ENCODE measurements at places on chromosomes 5 and 9.
A peak's percentile ranks its signal among the peaks of the same experiment; 100 is the strongest.

DNA sequence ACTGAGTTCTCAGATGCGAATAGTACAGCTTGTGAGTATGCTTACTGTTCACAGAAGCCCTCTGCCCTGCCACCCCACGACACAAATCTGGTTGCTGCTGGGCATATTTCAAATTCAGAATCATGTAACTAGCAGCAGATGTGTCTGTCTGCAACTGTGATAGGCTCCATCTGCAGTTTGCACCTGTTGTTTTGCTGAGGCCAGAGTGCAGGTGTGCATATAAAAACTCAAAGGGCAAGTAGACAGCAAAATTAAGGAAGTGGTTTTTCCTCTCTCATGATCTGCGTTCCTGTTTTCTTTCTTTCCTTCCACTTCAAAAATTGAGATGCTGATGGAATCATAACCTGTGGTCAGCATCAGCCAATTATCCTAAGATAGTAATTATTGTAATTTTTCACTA is 1000.5 kb downstream of the PTPRD start:
- DNase-seq = no peak

DNA sequence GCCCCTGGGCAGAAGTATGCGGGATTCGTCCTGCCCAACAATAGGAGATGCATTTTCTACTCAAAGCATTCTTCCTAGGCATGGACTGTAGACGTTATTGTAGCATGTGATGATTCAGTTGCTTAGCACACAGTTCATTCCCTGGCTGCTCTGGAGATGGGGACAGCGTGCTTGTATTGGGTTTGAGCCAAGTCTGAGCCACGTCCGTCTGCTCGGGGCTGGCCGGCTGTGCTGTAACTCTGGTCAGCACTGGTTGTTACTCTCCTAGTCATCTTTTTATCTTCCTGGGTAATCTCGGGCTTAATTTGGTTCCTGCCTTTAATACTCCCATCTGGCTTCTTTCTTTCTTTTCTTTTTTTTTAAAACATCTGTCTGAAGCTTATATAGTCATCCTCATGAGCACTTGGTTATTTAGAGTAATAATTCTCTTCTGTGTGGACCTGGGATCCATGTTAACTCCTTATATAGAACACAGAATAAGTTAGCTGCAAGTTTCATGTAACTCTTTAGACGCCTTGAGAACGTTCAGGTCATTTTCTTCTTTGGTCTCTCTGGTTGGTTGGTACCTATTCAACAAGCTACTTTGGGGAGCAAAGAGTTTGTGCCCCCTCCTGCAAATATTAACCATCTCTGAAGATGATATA is 118.8 kb upstream of the RPS23 start:
- DNase-seq = no peak

DNA sequence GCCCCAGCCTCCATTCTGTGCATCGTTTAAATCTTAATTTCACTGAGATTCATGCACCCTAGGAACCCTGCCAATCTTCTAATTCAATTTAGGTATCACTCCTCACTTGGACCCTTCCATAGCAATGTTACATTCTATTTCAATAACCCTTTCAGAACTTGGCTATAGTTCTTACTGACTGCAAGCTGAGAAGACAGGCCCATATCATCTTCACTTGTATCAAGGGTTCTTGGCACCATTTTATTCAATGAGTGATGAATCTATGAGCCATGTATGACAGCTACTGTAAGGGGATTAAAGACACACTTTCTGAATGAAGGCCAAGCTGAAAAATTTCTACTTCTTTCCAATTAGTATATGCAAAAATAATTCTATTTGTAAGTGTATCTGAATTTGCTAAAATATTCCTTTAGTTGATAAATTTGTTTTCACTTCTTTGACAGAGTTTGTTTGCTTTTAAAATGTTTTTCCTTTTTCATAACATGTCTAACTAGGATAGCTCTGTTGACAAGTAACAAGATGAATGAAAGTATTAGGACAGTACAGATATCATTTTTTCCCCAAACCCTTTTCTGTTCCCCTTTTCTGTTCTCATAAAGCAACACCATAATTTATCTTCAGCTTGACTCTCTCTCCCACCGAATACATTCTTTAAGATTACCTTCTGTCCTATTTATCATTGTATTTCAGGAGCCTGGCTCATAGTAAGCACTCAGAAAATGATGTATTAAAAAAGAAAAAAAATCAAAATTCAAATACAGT is 9.6 kb downstream of the ITGA2 start:
- DNase-seq = no peak

- DNase-seq = no peak
Observed at GRCh38 chr9:22079873-22080341, 70.8 kb upstream of the CDKN2B start.

DNA sequence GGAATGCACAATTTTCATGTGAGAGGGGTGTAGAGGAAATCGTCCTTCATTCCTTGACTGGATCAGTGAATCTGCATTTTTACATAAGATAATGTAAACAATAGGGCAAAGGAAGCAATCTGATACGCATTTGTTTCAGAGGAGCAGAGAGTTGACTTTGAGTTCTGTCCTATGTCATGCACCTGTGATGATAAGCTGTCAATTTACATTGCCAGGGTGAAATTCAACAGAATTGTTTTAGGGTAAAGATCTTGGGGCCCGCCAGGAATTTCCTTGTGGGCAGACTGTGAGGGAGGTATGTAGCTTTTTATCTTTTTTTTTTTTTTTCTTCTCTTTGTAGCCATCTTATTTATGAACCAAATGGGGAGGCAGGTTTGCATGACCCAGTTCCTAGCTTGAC is 58.3 kb upstream of the LARP1 start:
- no peak for DNase-seq

- DNase-seq = no peak
Observed at GRCh38 chr5:134647750-134648424, 698 bp upstream of the SEC24A start.

DNA sequence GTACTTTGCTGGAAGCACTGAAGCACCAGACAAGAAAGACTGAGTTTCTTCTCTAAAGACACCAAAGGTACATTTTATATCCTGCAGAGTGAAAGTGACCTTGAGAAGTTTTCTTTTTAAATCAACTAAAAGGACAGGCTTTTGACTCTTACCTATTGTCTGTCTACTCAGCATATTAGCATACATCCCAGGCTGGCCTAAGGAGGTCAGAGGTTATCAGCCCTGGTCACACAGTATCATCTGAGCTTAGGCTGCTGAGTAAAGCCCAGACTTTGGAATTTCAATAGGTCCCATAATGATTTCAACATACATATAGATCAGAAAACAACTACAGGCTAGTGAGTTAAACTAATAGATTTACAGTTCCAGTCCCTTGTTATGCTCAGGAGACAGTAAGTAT is 10.1 kb upstream of the CDH9 start:
- no peak for DNase-seq

- DNase-seq = no peak
Observed at GRCh38 chr5:37786862-37787519, 52.9 kb downstream of the GDNF start.

GRCh38 chr5:157253547-157253946 is 12.4 kb upstream of the CYFIP2 start:
- DNase-seq = peak; percentile 16

DNA sequence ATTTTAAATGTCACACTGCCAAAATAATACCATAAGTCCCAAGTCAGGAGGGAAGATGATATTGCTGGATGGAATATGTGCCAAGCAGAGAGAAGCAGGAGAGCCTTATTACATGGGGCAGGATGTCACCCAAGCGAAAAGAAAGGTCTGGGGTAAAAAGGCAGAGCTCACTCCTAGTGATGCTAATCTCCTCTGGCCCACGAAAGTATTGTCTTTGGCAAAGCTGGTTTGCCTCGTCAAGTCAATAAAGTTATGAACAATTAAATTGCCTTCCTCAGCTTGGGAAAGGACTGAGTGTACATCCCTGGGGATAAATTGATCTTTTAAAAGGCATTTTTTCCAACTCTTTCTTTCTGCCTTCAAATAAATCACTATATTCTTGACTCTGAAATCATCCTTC is 220.6 kb downstream of the DMAC1 start:
- no peak for DNase-seq

DNA sequence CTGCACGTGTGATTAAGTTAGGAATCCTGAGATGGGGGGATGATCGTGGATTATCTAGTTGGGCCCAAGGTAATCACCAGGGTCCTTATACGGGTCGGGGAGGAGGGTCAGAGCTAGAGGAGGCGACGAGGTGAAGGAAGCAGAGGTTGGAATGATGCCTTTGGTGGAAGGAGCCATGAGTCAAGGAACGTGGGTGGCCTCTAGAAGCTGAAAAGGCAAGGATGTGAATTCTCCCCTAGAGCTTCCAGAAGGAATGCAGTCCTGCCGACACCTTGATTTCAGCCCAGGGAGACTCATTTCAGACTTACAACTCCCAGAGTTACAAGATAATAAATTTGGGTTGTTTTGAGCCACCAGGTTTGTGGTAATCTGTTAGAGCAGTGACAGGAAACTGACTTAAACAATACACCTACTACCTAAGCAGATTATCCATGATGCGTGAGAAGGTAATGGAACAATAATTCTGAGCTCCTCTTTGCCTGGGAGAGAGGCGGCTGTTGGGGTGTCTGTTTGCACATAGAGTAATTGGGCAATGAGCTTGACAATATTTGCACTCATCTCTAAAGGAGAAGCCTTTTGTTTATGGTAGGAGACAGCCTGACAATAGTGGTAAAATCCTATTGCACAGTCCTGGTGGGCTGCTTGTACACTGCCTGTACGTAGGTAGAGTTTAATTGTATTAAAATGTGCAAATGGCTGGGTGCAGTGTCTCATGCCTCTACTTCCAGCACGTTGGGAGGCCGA is 129.3 kb upstream of the IER5L start:
- DNase-seq = no peak

GRCh38 chr5:125198270-125198974 is 452.0 kb upstream of the ZNF608 start:
- no peak for DNase-seq

GRCh38 chr9:106816524-106816923 is 46.4 kb upstream of the ZNF462 start:
- DNase-seq = no peak

GRCh38 chr9:33202018-33202417 is 34.9 kb upstream of the B4GALT1 start:
- no peak for DNase-seq

DNA sequence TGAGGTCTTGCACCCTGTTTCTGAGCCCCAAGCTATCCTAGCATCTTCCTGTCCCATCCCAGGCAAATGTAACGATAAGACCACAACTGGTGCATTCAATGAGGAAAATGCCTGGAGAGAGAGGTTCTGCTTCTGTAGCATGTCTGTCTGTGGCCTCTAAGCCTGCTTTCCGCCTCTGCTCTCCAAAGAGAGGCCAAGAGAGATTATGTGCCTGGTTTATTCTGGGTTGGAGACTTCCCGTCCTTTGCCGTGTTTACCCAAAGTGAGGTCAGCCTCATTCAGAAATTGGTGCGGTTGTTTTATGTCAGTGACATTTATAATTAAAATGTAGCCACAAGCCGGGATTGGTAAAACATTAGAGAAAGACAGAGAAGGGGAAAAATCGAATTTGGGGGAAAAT is 77.8 kb downstream of the FGF1 start:
- no peak for DNase-seq

DNA sequence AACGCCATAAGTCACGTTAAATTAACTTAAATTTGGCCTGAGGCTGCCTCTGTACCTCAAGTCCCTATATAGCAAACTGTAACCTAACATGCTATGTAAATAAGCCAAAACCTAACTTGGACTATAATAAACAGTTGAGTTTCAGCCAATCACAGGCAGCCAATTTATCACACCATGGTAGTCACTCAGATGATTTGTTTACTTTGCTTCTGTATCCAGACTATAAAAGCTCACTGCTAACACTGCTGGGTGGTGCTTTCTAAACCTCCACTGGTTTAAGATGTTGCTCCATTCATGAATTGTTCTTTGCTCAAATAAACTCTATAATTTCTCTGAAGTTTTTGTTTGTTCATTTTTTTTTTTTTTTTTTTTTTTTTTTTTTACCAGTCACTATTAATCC is 62.8 kb downstream of the TRPM3 start:
- DNase-seq = no peak

GRCh38 chr9:19998823-19999455 is 210.1 kb upstream of the SLC24A2 start:
- DNase-seq = no peak

DNA sequence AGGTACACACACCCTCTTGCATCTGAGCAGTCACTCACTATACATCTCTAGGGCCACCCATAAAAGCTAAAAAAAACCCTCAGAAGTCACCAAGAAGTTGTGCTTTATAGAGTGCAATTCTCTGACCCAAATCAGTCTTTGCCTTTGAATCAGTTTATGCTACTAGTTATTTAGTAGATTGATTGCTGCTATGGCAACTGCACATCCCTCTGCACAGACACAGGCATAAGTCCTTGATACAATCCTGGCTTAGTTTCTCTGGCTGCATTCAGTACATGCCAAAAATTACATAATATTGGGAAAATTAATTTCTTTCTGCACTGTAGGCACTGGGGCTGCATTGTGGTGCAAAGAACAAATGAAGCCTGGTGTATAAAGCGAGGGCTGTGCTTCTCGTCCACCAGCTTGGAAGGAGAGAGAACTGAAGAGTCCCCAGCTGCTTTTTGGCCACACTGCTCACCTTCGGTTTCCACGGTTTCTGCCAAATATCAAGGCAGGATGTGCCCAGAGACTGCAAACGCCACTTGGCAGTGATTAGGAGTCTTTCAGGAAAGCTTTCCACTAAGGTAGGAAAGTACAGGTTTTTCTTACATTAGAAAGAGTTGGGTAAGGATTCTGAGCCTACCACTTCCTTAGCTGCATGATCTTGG is 258.4 kb downstream of the ELAVL2 start:
- DNase-seq = no peak

GRCh38 chr9:112921549-112921948 is 30.9 kb upstream of the SLC46A2 start:
- DNase-seq = no peak
